ENCODE measurements at places on chromosomes 3 and 15. TPM values are rescaled to one million over a fixed set of nuclear protein-coding genes. Genes with fewer than 3 reads are reported as not detected.

The PSTPIP1 gene
- total RNA-seq: 231 TPM

- no peak for DNase-seq
Measured at GRCh38 chr3:149678351-149678950, 20.6 kb upstream of the WWTR1 start.

DNA sequence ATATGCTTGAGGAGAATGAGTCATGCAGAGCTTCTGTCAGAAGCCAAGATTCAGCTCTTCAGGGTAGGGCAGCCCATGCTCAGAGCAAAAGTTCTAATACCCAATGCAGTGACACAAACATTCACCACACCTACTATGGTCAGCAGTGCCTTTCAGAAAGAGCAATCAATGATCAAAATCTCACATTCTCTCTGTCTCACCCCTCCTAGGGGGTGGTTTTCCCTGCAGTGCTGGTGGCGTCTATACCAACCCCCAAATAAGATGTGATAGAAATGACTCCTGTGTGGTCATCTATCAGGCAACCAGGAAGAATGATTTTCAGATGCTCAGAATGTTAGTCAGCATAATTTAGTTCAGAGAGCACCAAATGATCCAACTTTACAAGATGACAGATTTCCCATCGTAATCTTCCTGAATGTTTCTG lies 385.3 kb downstream of the NTRK3 start:
- no peak for DNase-seq

DNA sequence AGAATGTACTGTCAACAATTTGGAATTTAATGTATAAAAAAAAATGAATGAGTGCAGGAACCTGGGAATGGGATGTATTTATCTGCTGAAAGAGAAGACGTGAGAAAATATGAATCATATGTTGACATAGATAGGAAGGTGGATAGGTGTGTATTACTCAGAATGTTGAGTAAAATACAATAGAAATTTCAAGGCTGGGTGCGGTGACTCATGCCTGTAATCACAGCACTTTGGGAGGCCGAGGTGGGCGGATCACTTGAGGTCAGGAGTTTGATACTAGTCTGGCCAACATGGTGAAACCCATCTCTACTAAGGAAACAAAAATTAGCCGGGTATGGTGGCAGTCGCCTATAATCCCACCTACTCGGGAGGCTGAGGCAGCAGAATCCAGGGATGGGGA lies 202.8 kb downstream of the CADM2 start:
- DNase-seq: no peak

DNA sequence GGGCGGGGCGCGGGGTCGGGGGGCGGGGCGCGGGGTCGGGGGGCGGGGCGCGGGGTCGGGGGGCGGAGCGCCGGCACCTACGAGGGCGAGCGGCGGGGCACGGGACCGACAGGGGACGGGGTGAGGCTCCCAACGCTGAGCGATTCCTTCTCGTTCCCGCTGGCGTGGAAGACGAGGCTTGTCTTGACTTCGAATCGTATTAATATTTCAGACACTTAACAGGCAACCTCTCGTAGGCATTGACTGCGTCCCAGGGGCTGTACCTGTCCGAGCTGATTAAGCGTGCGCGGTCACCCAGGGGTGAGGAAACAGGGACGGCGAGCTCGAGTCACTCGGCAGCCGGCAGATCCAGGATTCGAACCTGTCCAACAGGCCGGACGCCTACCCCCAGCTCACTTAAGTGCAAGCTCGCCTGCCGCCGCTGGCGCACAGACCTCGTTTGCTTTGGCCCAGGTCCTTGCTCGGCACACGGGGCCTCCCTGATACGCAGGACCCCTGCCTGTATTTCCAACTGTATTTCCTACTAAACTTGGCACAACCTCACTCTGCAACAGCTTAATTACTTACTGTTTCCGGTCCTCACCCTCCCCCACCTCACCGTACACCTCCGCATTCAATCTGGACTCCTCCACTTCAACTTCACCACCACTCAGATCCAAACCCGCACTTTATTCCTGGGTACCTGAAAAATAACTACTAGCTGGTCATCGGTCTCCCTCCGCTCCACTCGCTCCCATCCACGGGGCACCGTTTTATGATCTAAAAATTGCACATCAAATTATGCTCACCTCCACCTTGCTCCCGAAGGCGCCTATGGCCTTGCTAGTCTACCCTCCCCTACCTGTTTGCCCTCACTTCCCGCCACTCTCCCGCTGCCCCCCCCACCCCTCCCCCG lies 722 bp upstream of the ZXDC start:
- no peak for DNase-seq

Measured in T-cell (primary cell).